ENCODE measurements at places on chromosomes 11 and 22. TPM values are rescaled to one million over a fixed set of nuclear protein-coding genes. Genes with fewer than 3 reads are reported as not detected.
A peak's percentile ranks its signal among the peaks of the same experiment; 100 is the strongest.

GRCh38 chr11:105696000-105696399 is 86.1 kb downstream of the GRIA4 start:
- DNase-seq: no peak
- no peaks in the 10 kb centered on the region for H3K27me3 ChIP-seq
- no peaks in the 10 kb centered on the region for H3K4me1 ChIP-seq

DNA sequence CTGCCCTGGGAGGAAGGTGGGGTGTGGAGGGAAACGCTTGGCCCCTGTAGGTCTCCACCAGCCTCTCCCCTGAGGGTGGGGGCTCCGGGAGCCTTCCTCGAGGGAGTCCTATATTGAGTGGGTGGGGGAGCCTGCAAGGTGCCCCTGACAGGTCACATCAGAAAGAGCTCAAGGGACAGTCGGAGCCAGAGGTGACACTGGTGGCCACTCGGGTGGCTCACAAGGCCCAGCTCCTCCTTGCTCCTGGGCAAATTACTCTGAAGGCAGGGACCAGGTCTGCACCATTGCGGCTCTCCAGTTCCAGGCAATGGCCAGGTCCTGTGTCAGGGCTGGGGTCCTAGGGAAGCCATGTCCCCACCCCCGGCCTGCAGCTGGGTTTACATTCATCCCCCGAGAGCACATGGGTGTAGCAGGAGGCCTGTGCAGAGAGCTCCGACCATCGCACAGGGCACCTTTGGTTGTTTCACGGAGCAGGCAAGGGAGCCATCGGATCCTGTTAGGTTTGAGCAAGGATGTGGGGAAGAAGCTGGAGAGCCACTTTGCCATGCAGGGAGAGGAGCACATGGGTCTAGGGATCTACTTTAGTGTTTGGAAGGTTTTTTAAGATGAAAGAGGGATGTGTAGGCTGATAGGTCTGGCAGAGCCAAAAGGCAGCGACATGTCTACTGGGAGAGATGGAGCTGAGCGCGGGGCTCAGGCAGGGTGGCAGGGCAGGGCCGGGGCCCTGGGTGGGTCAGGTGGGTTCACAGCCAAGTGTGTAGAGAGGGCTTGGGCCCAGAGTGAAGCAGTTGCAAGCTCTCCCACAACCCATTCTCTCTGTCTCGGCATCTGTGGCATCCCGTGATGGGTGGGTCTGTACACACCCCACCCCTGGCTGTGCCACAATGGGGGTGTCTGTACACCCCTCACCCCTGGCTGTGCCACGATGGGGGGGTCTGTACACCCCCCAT is 14.8 kb downstream of the CCND1 start:
- H3K4me3 ChIP-seq: no peak overlapping the region
- no peaks in the 10 kb centered on the region for H3K27me3 ChIP-seq
- no peaks in the 10 kb centered on the region for H3K36me3 ChIP-seq
- no peaks in the 10 kb centered on the region for H3K4me1 ChIP-seq
- H3K27ac ChIP-seq: no peak overlapping the region

- H3K27ac ChIP-seq: no peak overlapping the region
- H3K27me3 ChIP-seq: peaks cover 38% of the 10 kb centered on the region
- H3K4me1 ChIP-seq: no peaks in the 10 kb centered on the region
- H3K36me3 ChIP-seq: no peaks in the 10 kb centered on the region
Measured at GRCh38 chr11:22340701-22341587, 2.8 kb downstream of the SLC17A6 start.

GRCh38 chr11:77090373-77091111 is 12.1 kb upstream of the OMP start:
- DNase-seq: no peak
- H3K4me1 ChIP-seq: no peaks in the 10 kb centered on the region
- no peak overlapping the region for H3K4me3 ChIP-seq
- H3K27ac ChIP-seq: no peak overlapping the region
- H3K36me3 ChIP-seq: no peaks in the 10 kb centered on the region

- no peaks in the 10 kb centered on the region for H3K27me3 ChIP-seq
- peaks cover 12% of the 10 kb centered on the region for H3K36me3 ChIP-seq
- no peak overlapping the region for H3K27ac ChIP-seq
- DNase-seq: no peak
- H3K4me1 ChIP-seq: no peaks in the 10 kb centered on the region
Measured at GRCh38 chr22:45336971-45337431, 27.3 kb downstream of the FAM118A start.

DNA sequence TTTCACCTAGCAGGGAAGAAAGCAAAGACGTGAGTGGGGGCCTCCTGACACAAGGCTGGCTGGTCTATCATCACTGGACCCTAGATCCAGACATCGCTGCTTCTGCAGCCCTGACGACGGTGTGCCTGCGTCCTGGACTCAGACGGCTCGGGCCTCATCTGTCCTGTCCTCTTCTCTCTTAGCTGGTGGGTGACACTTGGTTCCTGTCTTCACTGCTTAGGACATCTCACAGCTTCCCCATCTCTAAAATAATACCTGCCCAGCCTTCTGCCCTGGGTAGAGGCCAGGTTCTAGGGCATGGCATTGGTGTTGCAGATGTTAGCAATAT is 41.3 kb downstream of the APOL1 start:
- H3K27me3 ChIP-seq: no peaks in the 10 kb centered on the region
- H3K4me3 ChIP-seq: no peak overlapping the region
- H3K27ac ChIP-seq: no peak overlapping the region
- H3K36me3 ChIP-seq: peaks cover 67% of the 10 kb centered on the region
- DNase-seq: no peak

DNA sequence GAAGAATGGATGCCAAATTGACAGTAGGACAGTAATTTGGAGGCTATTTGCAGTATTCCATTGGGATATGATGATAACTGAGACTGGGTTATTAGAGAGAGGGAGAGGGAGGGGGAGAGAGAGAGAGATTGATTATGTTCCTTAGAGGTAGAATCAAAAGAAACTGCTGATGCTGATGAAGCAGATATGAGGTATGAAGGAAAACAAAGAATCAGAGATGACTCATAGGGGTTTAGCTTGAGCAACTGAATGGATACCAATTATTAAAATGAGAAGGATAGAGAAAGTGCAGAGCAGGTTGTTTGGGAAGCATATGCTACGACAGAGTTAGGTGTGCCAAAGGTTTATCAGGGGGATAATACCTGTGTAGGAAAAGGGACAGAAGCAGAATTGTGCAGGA is 12.8 kb upstream of the NUCB2 start:
- H3K36me3 ChIP-seq: no peaks in the 10 kb centered on the region
- H3K4me1 ChIP-seq: no peaks in the 10 kb centered on the region
- no peaks in the 10 kb centered on the region for H3K27me3 ChIP-seq
- DNase-seq: no peak
- H3K4me3 ChIP-seq: no peak overlapping the region

GRCh38 chr11:1750840-1751530 is 590 bp upstream of the IFITM10 start:
- H3K27me3 ChIP-seq: no peaks in the 10 kb centered on the region
- no peak overlapping the region for H3K27ac ChIP-seq
- H3K36me3 ChIP-seq: no peaks in the 10 kb centered on the region
- no peak overlapping the region for H3K4me3 ChIP-seq

- H3K36me3 ChIP-seq: no peaks in the 10 kb centered on the region
- no peaks in the 10 kb centered on the region for H3K4me1 ChIP-seq
- no peak overlapping the region for H3K27ac ChIP-seq
- H3K4me3 ChIP-seq: no peak overlapping the region
- no peaks in the 10 kb centered on the region for H3K27me3 ChIP-seq
- DNase-seq: no peak
Measured at GRCh38 chr11:127493330-127494022, 492.9 kb upstream of the KIRREL3 start.

DNA sequence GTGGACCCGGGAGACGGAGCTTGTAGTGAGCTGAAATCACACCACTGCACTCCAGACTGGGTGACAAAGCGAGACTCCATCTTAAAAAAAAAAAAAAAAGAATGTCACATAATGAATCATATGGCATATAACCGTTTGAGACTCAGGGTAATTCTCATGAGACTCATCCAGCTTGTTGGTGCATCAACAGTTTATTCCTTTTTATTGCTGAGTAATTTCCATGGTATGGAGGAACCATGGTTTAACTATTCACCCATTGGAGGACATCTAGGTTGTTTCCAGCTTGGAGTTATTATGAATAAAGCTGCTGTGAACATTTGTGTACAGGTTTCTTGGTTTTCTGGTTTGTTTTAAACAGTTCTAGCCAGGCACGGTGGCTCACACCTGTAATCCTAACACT is 25.3 kb downstream of the PPARA start:
- H3K27ac ChIP-seq: no peak overlapping the region
- no peaks in the 10 kb centered on the region for H3K4me1 ChIP-seq
- no peaks in the 10 kb centered on the region for H3K27me3 ChIP-seq
- H3K36me3 ChIP-seq: peaks cover 2% of the 10 kb centered on the region
- H3K4me3 ChIP-seq: no peak overlapping the region

- H3K27me3 ChIP-seq: no peaks in the 10 kb centered on the region
- H3K27ac ChIP-seq: no peak overlapping the region
- DNase-seq: no peak
- no peak overlapping the region for H3K4me3 ChIP-seq
Measured at GRCh38 chr11:33779849-33780528, 5.7 kb upstream of the FBXO3 start.

- peak overlapping the region; percentile 92 for H3K27ac ChIP-seq
- peaks cover 17% of the 10 kb centered on the region for H3K36me3 ChIP-seq
- no peak for DNase-seq
- H3K4me1 ChIP-seq: peaks cover 83% of the 10 kb centered on the region
Measured at GRCh38 chr11:64870176-64870892, 8.1 kb downstream of the EHD1 start.

DNA sequence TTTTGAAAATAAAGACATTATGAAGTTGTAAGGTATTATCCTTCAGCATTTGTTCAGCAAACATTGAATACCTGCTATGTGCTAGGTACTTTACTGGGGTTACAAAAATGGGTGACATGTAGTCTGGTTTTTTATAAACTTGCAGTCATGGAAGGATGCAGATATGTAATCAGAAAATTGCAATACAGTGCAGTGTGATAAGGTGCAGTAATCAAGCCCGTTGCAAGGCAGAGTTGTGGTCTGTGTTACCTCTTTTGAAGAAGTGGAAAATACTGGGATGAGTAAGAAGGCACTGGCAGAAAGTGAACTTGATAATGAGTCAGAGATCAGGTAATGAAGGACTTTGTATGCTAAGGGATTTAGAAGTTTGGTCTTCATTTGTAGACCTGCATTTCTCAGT is 8.1 kb downstream of the FBXO7 start:
- peaks cover 35% of the 10 kb centered on the region for H3K36me3 ChIP-seq
- H3K4me1 ChIP-seq: peaks cover 28% of the 10 kb centered on the region
- no peak overlapping the region for H3K4me3 ChIP-seq
- no peaks in the 10 kb centered on the region for H3K27me3 ChIP-seq

DNA sequence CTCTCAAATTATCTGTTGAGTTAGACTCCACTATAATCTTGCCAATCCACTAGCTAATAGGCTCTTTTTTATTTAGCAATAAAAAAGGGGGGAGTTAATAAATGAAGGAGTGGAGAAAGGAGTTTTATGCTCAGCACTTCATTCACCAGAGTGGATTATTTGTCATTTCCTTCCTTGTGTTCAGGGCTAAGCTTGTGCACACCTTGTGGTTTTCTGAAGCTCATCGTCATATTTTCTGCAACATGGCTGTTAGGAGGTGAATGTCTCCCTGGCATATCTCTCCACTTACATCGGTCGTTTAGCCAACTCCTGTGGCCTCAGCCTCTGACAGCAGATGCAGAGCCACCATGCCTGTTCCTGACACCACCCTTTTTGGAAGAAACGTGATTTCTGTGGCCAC is 83.9 kb upstream of the MTNR1B start:
- no peaks in the 10 kb centered on the region for H3K4me1 ChIP-seq
- H3K27ac ChIP-seq: no peak overlapping the region
- no peak for DNase-seq
- H3K27me3 ChIP-seq: peaks cover 2% of the 10 kb centered on the region
- H3K36me3 ChIP-seq: no peaks in the 10 kb centered on the region
- H3K4me3 ChIP-seq: no peak overlapping the region

DNA sequence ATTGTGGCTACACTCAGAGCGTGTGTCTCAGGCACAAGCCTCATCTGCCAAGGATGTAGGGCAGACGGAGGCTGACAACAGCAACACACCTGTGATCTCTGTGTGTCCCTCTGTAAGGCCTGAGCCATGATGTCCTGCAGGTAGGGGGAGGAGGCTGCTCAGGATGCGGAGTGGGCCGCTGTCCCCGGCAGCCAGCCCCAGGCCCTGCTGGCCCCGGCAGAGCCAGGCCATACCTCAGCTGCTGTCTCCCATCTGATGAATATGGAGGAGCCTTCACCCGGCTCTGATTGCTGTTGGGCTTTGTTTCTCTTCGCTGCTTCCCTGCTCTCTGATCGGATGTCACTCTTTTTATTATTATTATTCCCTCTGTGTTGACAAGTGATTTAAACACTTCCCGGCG is 83.6 kb upstream of the NCAM1 start:
- no peak overlapping the region for H3K27ac ChIP-seq
- no peak overlapping the region for H3K4me3 ChIP-seq
- H3K27me3 ChIP-seq: no peaks in the 10 kb centered on the region

DNA sequence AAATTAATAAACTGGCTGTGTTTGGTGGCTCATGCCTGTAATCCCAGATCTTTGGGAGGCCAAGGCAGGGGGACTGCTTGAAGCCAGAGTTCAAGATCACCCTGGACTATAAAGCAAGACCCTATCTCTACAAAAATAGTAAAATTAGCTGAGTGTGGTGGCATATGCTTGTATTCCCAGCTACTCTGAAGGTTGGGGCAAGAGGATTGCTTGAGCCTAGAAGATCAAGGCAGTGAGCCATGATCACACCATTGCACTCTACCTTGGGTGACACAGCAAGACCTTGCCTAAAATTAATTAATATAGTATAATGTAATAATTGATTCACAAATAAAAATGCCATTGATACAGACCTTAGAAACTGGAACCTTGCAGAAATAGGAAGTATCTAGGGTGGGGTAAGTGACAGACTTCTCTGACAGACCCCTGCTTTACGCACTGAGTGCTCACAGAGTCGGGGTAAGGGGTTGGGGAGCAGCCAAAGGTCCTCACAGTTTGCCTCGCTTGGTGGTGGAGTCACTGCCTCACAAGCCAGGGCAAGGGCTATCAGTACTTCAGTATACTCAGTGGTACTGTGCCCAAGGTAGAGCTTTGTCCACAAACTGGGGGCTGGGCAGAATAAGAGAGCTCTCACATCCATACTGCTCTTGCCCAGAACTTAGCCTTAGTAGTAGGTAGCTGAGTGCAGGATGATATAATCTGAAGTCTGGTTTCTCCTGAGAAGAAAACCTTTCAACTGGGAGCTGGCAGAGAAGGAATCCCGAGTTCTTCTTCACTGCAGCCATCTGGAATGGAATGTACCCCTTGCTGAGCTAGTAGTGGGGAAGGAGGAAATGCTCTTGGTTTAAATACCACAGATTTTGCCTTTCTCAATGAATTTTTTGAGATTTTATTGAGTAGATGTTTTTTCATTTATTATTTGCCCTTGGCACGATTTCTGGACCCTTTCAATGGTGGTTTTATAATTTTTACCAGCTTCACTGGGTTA is 65.5 kb downstream of the EMSY start:
- H3K36me3 ChIP-seq: no peaks in the 10 kb centered on the region
- DNase-seq: no peak
- H3K27me3 ChIP-seq: no peaks in the 10 kb centered on the region
- no peak overlapping the region for H3K27ac ChIP-seq
- no peaks in the 10 kb centered on the region for H3K4me1 ChIP-seq

APOA5 gene
- 0.15 TPM for total RNA-seq

BIK gene
- total RNA-seq: 6.3 TPM

RBMXL2 gene
- total RNA-seq: not detected

KLHL35 gene
- total RNA-seq: 0.21 TPM

MTNR1B gene
- total RNA-seq: not detected

CREB3L1 gene
- 1.0 TPM for total RNA-seq

MCHR1 gene
- total RNA-seq: not detected

All from GM12878 (cell line).